GDM1 (cell line): ENCODE measurements at places on chromosomes 7 and 10.
A peak's percentile ranks its signal among the peaks of the same experiment; 100 is the strongest.

DNA sequence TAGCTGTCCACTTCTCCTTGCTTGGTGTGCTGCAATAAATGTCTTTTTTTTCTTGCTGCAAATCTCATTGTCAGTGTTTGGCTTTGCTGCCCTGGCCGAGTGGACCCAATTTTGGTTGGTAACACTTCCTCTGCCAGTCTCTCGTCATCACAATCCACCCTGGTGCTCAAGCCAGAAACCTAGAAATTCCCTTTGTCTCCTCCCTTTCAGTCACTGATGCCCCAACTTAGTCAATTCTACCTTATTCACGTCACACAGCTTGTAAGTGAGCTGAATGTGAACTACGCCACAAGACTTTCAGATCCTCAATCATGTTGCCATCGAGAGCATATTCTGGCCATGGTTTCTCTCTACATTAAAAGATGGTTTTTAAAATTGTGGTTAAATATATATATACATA is 13.0 kb upstream of the FRA10AC1 start:
- DNase-seq: no peak

DNA sequence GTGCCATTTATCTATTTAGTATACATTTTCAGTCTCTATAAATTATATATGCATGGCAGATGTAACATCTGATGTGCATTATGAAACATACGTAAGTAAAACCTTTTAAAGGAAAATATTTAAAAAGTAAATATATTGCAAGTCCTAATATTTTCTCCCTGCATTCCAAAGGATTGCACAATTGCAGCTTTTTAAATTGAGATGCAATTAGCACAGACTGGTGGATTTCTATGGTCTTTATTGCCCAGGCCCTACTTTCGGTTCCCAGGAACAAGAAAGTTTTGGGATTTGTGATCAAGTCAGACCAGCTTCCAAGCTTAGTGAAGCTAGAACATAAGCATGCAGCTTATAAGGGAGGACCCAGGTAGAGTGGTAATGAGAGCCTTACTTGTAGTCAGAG is 337.8 kb downstream of the NRG3 start:
- DNase-seq: no peak

DNA sequence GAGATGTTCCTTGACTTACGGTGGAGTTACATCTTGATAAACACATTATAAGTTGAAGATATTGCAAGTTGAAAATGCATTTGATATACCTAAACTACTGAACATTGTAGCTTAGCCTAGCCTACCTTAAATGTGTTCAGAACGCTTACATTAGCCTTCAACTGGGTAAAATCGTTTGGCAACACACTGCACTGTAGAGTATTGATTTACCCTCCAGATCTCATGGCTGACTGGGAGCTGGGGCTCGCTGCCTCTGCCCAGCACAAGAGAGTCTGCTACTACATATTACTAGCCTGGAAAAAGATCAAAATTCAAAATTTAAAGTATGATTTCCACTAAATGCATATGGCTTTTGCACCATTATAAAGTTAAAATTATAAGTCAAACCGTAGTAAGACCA is 7.5 kb upstream of the AGR3 start:
- no peak for DNase-seq

- DNase-seq: no peak
Measured at GRCh38 chr7:130902755-130903357, 168.8 kb upstream of the KLF14 start.

DNA sequence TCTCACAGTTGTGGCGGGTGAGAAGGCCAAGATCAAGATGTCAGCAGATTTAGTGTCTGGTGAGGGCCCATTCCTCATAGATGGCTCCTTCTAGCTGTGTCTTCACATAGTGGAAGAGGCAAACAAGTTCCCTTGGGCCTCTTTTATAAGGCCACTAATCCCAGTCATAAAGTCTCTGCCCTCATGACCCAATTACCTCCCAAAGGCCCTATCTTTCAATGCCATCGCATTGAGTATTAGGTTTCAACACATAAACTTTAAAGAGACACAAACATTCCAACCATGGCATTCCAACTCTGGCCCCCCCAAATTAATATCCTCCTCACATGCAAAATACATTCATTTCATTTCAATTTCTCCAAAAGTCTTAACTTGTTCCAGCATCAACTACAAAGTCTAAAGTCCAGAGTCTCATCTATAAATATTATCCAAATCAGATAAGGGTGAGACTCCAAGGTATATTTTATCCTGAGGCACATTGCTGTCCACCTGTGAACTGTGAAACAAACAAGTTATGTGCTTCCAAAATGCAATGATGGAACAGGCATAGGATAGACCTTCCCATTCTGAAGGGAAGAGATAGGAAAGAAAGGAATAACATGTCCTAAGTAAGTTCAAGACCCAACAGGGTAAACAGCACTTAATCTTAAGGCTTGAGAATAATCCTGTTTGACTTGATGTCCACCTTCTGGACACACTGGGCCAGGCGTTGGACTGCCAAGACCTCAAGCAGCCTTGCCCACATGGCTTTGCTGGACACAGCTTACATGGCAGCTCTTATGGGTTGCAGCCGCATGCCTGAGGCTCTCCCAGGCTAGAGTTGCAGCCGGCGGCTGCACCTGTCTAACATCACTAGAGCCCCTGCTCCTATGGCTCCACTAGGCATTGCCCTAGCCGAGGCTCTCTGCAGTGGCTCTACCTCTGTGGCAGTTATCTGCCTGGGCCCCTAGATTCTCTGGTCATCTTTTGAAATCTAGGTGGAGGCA is 312.8 kb downstream of the TNS3 start:
- DNase-seq: no peak

- no peak for DNase-seq
Measured at GRCh38 chr7:79984210-79984609, 150.4 kb upstream of the GNAI1 start.

- no peak for DNase-seq
Measured at GRCh38 chr10:60615541-60615940, 162.7 kb upstream of the CDK1 start.

DNA sequence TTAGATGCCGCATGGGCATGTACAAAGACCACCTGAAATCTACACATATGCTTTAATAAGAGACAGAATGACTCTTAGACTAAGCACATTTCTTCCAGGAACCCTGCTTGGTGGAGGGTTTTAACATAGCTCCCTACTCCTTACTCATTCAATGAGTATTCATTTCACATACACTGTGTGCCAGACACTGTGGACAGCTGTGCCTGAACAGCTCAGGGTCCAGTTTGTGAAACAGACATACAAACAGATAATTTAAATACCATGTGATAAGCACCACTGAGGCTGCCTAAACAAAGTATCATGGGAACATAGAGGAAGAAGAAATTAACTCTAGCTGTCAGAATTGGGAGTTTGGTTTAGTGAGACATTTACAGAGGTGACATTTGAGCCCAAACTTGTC is 65.2 kb upstream of the ITPRID1 start:
- no peak for DNase-seq

- DNase-seq: no peak
Measured at GRCh38 chr7:44060948-44061644, 4.3 kb downstream of the PGAM2 start.

DNA sequence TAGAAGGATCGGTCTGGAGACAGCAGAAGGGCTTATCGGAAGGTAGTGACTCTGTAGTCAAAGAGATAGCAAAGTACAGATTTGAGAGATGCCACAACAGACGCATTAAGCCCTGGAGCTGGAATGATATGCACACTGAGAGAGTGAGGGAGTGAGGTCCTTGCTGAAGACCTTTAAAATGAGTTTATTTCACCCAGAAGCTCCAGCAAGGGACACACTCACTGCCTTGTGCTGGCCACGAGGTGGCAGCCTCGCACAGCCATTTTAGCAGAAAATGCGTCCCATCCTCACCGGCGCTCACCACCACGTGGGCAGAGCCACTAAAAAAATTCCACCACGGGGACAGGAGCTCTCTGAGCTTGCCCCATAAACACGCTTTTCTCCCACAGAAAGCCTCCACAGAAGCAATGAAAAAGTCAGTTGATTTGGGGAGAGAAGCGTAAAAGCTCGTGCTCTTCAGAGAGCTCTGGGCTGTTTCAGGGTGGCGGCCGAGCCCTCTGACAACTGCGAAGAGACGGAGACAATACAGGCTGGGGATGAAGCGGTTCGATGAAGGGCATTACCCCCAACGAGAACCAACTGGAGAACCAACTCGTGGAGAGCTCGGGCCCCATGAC is 163.0 kb upstream of the KLF14 start:
- peak; percentile 58 for DNase-seq

- DNase-seq: no peak
Measured at GRCh38 chr10:37384923-37385322, 259.5 kb downstream of the ANKRD30A start.

- no peak for DNase-seq
Measured at GRCh38 chr7:151503902-151504714, 15.6 kb downstream of the RHEB start.

DNA sequence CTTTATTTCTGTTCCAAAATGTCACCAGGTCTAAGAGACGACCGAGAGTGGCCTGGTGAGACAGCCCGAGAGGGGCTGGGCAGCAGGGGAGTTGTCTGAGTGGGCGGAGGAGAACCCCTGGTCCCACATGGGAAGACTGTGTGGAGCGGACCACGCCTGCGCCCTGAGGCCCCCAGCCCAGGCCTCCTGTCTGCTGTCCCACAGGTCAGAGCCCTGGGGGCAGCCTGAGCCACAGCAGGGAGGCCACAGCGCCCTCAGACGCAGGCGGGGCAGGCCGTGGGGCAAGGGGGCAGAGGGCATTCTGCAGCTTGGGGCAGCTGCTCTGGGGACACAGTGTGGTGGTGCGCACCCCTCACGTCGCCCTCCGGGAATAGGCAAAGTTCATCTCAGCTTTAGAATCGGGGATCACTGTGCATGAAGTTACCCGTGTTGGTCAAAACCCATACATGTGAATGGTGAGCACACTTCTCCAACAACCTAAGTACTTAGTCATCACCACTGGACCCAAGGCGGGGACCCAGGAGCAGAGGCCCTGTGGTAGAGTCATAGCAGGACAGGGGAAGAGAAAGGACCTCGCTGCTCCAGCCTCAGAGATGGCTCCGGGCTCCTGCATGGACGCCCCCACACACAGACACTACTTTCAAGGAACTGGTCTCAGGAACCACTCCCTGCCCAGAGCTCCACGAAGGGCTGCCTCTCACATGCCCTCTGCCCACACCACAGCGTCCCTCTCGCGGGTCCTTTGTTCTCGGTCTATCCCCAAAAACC is 214.7 kb downstream of the ELFN1 start:
- DNase-seq: no peak

- DNase-seq: no peak
Measured at GRCh38 chr7:156833312-156833711, 59.7 kb downstream of the LMBR1 start.

DNA sequence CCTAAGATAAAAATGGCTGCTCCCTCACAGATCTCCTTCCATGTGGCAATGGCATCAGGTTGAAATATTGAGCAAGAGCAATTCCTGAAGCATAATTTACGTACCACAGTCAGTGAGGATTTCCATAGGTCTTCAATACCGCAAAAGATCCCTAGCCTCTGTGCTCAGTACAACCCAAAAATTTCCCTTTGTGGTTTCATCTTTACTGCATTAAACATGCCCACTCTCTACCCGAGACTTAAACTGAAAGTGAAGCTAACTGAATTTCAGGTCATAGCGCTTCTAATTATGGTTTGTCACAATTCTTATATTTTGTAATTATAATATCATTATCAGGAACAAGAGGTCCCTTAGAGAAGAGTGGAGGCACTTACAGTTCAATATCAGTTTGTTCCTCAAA is 1071.1 kb downstream of the XPNPEP1 start:
- no peak for DNase-seq

DNA sequence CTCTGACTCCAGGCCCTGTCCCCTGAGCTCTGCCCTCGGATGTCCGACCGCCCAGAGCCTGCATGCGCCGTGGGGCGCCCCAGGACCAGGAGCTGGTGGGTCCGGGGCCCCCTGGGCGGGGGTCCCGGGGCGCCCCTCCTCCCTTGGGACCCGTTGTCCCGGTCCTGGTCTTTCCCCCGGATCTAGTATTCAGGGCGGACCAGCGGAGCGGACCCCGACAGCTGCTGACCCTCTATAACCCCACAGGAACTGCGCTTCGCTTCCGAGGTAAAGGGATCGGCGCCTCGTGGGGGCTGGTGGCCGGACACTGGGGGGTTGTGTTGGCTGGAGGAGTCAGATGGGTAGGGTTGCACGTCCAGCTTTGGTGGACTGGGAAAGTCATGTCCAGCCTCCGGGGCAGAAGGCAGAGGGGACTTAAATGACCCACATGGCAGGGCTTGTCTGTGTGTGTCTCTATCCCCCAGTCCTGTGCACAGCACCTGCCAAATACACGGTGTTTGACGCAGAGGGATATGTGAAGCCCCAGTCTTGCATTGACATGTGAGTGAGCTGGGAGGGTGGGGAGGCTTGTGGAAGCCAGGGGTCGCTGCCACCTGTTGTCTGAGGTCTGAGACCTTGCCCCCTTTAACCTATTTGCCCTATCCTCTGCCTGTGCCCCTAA is 520 bp downstream of the MOSPD3 start:
- no peak for DNase-seq

DNA sequence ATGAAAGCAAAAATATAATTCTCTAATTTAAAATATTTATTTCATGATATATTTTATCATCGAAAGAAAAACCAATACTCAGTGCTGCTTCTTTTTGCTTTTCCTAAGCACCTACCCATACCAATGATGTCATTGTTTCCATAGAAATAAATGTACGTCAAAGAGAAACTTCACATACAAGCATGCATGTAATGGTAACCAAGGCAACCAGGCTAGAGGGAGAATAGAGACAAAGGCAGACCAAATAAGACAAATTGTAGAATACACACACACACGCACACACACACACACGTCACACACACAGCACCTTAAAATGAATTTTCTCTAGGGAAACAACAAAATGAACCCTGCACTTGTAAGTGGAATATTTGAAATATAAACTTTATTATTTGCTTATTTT is 75.5 kb downstream of the MACC1 start:
- no peak for DNase-seq

GRCh38 chr7:144812379-144813283 is 23.2 kb downstream of the TPK1 start:
- DNase-seq: no peak
